NCI-H1417 treated with DMSO at 0.1 percent for 48 hours (cell line): ENCODE measurements at places on chromosomes 4 and X.
A peak's percentile ranks its signal among the peaks of the same experiment; 100 is the strongest.

GRCh38 chrX:13372203-13372980, 52.5 kb upstream of the ATXN3L start:
- no peak for DNase-seq

- peak; percentile 41 for DNase-seq
Measured at GRCh38 chr4:44760142-44760898, 34.0 kb upstream of the GNPDA2 start.

GRCh38 chr4:153127760-153128494, 76.3 kb upstream of the TRIM2 start:
- peak; percentile 66 for DNase-seq

DNA sequence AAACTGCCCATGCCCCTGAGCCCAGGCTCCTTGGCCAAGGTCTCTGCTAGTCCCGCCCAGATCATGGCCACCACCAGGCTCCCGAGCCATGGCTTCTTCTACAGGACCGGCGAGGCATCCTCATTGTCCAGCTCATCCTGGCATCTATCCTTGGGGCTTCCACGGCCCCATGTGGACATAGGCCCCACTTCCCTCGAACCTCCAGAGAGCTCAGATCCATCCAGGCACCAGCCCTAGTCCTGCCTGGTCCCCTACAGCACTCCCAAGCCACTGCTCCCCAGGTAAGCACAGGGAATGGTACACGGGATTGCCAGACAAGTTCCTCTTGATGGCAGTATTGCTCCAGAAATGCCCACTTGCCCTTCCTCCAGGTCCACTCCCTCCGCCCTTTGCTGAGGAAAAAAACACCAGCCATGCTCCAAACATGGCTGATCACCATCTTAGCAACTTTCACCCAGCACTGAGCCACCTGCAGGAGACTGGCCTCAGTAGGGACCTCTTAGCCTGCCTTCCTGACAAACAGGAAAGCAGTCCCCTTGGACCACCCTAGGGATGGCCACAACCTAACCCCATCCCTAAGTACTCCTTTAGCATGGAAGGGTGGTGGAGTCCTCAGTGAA, 272.1 kb upstream of the AGTR2 start:
- DNase-seq, result peak; percentile 84

DNA sequence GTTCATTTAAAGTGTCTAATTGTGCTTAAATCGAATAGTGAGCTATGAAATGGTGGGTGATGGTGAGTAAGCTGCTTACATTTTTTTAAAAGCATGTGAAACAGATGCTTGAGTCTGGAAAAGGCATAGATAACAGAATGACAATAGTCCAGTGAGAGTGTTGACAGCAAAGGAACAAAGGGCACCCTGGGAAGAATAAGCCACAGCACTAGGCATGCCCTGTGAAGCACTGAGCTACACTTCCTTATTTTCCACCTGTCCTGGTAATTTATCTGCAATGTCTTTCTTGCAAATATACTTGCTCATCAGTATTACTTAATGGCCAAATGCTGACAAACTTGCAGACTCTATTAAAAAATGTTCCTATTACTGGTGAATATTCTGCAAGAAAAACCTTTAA, 168.7 kb downstream of the PRDM5 start:
- DNase-seq, result peak; percentile 49

DNA sequence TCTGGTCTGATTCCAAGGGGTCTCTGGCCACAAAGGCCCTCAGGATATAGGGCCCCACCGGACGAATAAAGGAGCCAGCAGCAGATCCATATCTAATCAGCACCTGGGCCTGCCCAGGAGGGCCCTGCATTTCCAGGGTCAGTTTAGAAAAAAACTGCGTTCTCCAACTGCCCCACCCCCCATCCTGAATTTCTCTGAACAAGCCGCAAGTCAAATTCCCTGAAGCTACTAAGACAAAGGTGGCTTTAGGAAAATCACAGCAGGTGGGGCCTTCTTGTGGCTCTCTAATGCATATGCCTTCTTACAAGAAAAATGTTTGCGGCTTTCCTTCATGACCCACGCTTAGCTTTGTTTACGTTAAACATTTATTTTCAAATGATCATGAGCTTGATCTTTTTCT, 76.6 kb downstream of the MBNL3 start:
- no peak for DNase-seq

- DNase-seq, result no peak
Measured at GRCh38 chr4:142406917-142407501, 439.1 kb downstream of the INPP4B start.

- DNase-seq, result no peak
Measured at GRCh38 chrX:41449131-41449530, 2.0 kb downstream of the NYX start.

DNA sequence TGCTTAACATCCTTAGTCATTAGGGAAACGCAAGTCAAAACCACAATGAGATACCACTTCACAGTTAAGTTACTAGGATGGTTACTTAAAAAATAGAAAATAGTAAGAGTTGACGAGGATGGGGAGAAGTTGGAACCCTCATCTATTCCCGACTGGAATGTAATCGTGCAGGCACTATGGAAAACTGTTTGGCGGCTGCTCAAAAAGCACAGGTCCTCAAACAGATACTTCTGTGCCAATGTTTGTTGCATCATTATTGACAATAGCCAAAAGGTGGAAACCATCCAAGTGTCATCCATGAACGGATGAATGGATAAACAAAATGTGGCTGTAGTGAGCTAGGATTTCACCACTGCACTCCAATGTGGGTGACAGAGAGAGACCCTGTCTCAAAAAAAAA, 11.7 kb downstream of the CTAG1B start:
- DNase-seq, result no peak

- DNase-seq, result no peak
Measured at GRCh38 chr4:158458271-158458895, 63.3 kb upstream of the RXFP1 start.

- no peak for DNase-seq
Measured at GRCh38 chrX:71514367-71515037, 18.4 kb upstream of the OGT start.

DNA sequence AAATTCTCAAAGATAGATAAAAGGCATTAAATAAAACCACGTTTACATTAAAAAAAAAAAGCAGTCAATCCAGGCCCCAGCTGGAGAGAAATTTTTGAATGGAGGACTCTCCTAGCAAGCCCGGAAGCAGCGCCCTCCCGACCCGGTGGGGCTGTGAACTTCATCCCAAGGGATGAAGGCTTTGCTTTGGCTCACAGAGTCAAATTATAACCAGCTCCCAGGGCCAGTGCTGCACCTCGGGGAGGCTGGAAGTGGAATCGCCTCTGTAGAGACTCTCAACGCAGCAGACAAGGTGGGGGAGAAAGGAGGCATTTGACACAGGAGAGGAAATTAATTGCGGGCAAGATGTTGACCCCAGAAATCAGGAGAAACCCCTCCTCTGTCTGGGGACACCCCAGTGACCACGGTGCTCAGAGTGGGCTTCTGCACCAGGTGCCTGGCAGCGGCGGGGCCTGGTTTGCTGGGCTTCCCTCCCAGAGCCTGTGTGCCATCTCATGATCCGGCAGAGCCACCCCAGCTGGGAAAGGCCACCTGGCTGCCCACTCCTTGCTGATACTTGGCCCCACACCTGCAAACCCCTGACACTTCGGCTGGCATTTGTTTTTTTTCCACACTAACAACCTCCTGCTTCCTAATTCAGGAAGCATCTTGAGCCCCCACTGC, 71.7 kb downstream of the ABLIM2 start:
- DNase-seq, result no peak

DNA sequence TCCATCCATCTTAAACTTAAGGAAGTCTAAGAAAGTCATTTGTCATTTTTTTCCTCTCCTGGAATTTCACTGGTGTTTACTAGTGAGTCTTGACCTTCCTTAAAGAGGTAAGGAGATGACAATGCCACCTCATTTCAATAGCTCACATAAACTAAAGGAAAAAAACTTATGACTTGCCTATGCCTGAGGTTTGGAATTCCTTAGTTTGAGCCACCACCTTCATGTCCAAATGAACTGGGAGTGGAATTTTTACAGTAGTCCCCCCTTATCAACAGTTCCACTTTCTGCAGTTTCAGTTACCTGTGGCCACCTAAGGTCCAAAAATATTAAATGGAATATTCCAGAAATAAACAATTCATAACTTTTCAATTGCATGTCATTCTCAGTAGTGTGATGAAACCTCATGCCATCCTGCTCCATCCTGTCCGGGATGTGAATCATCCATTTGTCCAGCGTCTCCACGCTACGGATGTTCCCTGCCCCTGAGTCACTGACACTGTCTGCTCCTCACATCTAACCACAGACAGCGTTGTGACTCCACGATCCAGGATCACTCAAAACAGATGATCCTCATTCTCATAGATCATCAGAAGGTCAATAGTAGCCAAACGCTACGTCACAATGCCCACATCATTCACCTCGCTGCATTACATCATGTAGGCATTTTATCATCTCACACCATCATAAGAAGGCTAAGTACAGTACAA, 177.4 kb downstream of the SH3KBP1 start:
- DNase-seq, result no peak

GRCh38 chrX:134462927-134463326, 3.0 kb downstream of the HPRT1 start:
- no peak for DNase-seq

DNA sequence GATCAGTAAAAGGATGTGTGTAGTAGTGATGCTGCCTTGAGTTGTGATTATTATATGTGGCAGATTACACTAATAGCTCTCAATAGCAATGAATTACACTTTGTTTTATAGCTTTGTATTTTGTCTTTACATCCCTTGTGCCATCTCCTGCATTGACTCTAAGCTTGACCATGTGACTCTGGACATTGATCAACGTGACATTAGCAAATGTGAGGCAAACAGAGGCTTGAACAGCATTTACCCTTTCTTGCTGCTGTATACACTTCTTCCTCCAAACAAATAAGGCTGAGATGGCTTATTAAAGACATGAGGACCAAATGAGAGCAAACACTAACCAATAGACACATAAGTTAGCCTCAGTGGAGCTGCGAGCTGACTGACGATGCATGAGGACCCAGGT, 63.5 kb downstream of the MAD2L1 start:
- DNase-seq, result no peak

DNA sequence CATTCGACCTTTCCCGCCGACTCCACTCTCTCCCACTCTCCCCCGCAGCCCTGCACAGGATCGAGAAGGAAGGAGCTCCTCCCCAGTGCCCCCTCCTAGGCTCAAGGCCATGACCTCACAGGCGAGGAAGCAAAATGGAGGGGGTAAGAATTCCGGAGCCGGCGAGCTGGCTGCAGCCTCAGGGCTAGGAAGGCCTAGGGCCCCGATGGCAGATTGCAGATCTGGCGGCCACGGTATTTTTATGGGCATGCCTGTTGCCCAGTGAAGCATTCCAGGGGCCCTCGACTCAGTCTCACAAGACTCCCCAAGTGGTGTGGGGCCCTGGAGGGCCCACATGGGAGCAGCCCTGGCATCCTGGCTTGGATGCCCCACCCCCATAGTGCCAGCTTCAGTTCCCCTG, 942 bp upstream of the L1CAM start:
- no peak for DNase-seq

- no peak for DNase-seq
Measured at GRCh38 chr4:26984896-26985295, 124.3 kb downstream of the STIM2 start.

GRCh38 chr4:151960449-151961230, 199.8 kb upstream of the GATB start:
- DNase-seq, result no peak

DNA sequence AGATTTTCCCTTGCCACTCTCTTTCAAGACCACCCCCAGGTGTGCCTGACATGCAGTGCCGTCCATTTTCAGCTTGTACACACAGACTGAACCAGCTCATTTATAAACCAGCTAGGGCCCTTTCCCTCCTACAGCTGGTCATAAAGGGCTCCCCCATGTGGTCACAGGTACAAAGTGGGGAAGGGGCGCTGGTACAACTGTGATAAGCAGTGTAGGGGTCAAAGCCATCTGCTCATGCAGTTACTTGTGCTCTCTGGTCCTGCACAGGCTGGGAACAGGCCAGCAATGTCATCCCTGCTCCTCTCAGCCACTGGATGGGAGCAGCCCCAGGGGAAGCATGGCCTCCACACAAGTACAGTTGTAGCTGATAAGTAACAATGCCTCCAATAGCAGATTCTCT, 20.6 kb downstream of the GABRQ start:
- no peak for DNase-seq

- DNase-seq, result no peak
Measured at GRCh38 chr4:142656178-142656577, 189.9 kb downstream of the INPP4B start.

DNA sequence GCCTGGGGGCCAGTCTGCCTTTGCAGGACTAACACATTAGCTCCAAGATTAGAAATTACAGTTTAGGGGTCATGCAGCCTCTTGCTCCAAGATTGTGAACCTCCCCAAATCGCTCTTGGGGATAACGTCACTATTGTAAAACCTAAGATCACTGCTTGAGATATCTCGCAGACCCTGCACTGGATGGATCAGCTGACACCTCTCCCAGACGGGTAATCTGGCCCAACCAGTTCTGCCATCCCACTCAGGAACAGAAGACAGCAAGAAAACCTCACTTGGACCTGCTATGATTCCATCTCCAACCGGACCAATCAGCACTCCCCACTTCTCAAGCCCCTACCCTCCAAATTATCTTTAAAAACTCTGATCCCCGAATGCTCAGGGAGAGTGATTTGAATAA, 431.2 kb downstream of the GPM6A start:
- no peak for DNase-seq

DNA sequence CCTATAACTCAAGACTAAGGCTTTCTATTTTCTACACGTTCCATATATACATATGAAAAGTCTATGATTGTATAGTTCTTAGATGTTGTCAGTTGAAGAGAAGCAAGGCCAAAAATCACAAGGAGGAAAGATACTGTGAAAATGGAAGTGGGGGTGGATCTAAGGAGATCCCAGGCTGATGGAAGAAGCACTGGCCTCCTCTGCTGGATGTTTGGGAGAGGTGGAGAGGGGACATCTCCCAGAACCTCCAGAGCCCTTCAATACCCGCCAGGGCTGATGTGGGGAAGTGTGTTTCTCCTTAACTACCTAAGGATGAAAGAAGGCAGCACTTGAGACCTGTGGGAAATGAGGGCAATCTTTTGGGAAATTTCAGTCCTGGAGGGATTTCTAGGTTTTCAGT, 67.4 kb downstream of the RASGEF1B start:
- DNase-seq, result no peak

DNA sequence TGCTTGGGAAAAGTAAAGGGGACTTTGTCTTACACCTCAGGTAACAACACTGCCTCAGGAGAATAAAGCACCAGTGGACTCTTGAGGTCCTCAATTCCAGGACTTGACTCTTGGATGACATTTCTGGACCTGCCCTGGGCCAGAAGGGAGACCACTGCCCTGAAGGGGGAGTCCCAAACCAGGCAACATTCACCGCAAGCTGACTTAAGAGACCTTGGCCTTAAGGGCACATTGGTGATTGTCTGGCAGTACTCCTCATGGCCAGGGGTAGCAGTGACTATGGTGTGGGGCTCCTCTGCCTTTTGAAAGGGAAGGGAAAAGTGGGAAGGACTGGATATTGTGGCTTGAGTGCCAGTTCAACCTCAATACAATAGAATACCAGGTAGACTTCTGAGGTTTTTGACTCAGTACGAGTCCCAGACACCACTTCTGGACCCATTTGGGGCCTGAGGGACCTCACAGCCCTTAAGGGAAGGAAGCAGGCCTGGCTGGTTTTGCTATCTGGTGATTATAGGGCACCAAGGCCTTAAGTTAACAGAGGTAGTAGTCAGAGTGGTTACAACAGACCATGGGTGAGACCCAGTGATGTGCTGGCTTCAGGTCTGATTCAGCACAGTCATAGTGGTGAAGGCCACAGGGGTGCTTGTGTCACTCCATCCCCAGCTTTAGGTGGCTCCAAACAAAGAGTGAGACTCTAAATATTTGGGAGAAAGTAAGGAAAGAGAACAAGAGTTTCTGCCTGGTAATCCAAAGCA, 121.2 kb upstream of the TET2 start:
- no peak for DNase-seq

- DNase-seq, result no peak
Measured at GRCh38 chr4:164906368-164906767, 29.4 kb downstream of the APELA start.
